ENCODE measurements at places on chromosomes 3 and 15.

- DNase-seq: peak; percentile 24
Observed at GRCh38 chr3:177050501-177051237, 146.6 kb downstream of the TBL1XR1 start.

DNA sequence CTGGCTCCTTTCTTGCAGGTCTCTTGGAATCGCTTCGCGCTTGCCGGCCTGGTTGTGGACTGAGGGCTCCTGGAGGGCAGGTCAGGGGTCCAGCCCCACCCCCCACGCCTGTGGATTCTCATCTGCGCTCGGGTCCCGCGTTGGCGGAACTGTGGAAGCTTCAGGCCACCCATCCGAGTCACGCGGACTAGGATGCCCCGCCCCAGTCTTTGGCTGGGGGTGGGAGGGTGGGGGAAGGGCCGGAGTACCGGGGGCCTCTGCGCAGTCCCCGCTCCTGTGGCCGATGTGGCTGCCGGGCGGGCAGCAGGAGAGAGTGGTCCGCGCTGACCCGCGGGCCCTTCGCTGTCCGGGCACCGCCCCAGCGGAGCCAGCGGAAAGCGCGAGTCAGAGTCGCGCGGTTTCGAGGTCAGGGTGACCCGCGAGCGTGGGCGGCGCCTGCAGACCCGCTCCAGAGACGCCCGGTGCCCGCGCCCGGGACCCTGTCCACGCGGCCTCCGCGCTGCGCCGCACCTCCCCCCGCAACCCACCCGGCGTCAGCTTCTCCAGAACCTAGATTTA lies 114.2 kb downstream of the KLF13 start:
- no peak for DNase-seq

DNA sequence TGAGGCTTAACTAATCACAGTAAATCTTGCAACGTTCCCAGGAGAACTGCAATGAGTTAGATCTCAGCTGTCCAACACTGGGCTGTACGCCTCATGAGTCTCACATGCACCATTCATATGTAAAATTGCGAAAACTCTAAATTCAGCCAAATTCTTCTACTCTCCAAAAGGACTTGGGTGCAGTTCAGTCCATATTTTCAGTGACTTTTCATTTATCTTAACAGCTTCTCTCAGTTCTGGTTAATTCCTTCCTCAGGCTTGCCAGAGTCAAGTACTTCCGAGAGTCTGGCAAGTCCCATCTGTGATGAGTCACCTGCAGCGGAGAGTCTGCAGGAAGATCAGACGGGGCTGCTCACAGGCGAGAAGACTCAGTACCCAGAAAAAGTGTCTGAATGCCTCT lies 11.5 kb downstream of the CCDC80 start:
- DNase-seq: peak; percentile 72

GRCh38 chr15:67829647-67830504 lies 4.6 kb downstream of the SKOR1 start:
- no peak for DNase-seq

- no peak for DNase-seq
Observed at GRCh38 chr15:81547521-81548132, 173.6 kb upstream of the TMC3 start.

- no peak for DNase-seq
Observed at GRCh38 chr3:130779486-130779885, 32.9 kb upstream of the PIK3R4 start.
